ENCODE measurements at places on chromosomes 5 and 9. TPM values are rescaled to one million over a fixed set of nuclear protein-coding genes. Genes with fewer than 3 reads are reported as not detected.

ABITRAM gene
- 13.7 TPM for total RNA-seq

GRXCR2 gene
- not detected for total RNA-seq

- peak within 1 kb of the TSS; percentile 94 for H3K27ac ChIP-seq
- peak; percentile 96 for DNase-seq
- peak within 1 kb of the TSS; percentile 59 for H3K4me3 ChIP-seq
- H3K4me1 ChIP-seq = peaks cover 14% of the 10 kb centered on the region
- H3K36me3 ChIP-seq = no peaks in the 10 kb centered on the region
Measured at GRCh38 chr9:5437254-5438216, at the start of gene PLGRKT. Gene PLGRKT, minus strand, starts transcription at chr9:5437925. Its CDS starts 5,948 bp downstream, at chr9:5431977.

GRCh38 chr5:91464886-91465646 is 81.9 kb upstream of the ARRDC3 start:
- H3K27ac ChIP-seq = no peak overlapping the region
- H3K4me1 ChIP-seq = peaks cover 6% of the 10 kb centered on the region

ALDH1A1 gene
- 563 TPM for total RNA-seq

DNA sequence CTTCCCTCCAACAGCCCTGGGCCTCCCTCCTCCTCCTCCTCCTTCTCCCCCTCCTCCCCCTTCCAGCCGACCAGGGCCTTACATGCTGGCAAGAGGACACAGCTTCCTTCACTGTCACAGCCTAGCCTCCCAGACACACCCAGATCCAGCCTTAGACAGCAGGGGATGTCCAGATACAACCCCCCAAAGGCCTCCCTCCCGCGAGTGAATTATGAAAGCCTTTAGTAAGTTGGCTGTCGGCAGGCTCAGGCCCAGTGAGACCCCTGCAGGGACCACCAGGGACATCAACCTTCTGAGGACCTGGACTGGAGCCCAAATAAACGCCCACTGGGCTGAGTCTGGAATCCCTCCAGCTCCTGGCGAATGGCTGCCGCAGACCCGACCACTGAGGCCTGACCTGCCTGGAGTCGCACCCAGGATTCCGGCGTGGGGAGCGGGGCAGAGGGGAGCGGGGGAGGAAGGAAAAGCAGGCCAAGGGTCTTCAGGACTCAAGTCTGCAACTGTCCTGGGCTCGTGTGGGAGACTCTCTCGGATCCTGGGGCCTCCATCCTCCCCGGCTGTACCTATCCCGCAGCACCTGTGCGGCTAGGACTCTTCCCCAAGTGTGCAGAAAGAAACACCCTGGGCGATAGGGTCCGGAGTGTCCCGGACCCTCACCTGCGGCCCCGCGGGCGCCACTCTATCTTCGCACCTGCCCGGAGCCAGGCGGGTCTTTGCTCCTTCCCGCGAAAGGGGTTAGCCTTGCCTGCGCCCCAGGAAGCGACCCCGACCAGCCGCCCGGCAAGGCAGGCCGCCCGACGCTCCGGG is 705 bp downstream of the SEPTIN8 start:
- H3K36me3 ChIP-seq = no peaks in the 10 kb centered on the region
- peak; percentile 55 for DNase-seq
- H3K4me3 ChIP-seq = peak overlapping the region; percentile 88
- H3K27ac ChIP-seq = peak overlapping the region; percentile 14

DNA sequence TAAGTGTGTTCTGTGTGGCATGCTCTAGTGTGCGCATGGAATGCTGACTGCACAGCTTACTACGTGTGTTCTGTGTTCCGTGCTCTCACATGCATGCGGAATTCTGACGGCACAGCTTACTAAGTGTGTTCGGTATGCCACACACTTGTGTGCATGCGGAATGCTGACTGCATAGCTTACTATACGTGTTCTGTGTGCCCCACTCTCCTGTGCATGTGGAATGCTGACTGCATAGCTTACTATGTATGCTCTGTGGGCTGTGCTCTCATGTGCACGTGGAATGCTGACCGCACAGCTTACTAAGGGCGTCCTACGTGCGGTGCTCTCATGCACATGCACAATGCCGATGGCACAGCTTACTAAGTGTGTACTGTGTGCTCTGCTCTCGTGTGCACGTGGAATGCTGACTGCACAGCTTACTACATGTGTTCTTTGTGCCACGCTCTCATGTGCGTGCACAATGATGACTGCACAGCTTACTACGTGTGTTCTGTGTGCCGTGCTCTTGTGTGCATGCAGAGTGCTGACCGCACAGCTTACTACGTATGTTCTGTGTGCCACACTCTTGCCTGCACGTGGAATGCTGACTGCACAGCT is 548.9 kb downstream of the IRX1 start:
- no peak overlapping the region for H3K4me3 ChIP-seq
- no peaks in the 10 kb centered on the region for H3K27me3 ChIP-seq
- no peaks in the 10 kb centered on the region for H3K36me3 ChIP-seq
- H3K27ac ChIP-seq = no peak overlapping the region
- no peak for DNase-seq

DNA sequence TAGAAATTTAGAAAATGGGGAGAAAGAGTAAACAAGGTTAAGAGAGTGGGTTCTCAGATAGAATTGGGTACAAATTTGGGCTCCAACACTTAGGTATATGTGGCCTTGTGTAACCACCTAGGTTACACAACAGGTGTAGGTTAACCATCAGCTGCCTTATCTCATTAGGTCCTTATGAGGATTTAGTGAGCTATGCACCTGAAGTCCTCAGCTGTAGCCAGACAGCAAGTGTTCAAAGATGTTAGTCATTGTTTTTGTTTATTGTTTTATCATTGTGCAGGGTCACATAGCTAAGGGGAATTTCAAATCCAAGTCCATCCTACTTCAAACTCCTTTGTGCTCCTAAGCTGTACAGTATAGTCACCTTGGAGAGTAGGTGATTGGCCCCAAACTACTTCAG is 970 bp upstream of the TRIM32 start:
- H3K36me3 ChIP-seq = no peaks in the 10 kb centered on the region
- DNase-seq = no peak
- H3K27ac ChIP-seq = no peak overlapping the region
- H3K4me1 ChIP-seq = peaks cover 17% of the 10 kb centered on the region

GRCh38 chr5:138949223-138949574 is 74.1 kb upstream of the LRRTM2 start:
- H3K27ac ChIP-seq = no peak overlapping the region
- no peak for DNase-seq
- H3K4me3 ChIP-seq = no peak overlapping the region
- H3K4me1 ChIP-seq = peaks cover 15% of the 10 kb centered on the region
- no peaks in the 10 kb centered on the region for H3K27me3 ChIP-seq

All from hepatocyte (in vitro differentiated cells).